ENCODE measurements at places on chromosomes 5 and 9.

GRCh38 chr5:59158165-59158564 lies 575.3 kb downstream of the RAB3C start:
- DNase-seq: no peak

DNA sequence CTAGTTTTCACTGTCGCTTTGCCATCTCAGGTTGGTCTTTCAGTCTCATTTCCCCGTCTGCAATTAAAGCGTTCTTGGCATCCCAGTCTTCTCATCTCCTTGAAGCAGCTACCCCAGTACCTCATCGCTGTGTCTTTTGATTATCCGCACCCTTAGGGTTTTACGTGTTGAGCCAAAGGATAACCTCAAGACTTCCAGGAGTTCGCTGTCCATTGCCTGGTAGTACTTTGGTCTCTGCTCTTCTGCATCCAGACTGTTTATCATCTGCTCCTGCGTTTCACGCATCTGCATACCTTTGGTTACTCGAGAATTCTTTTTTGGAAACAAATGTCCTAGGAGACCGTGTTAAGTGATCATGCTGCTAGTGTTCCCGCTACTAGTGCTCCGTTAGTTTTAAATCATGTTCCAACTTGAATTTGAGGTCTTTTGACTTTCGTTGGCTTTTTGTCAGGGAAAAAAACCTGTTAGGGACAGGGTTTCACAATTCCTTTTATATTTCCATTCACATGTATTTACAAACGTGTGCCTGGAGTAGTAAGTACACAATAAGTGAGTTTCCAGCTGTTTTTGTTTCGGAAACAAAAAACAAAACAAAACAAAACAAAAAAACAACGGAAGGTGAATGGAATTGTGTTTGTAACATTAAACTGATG lies 888 bp downstream of the RABGAP1 start:
- DNase-seq: no peak

DNA sequence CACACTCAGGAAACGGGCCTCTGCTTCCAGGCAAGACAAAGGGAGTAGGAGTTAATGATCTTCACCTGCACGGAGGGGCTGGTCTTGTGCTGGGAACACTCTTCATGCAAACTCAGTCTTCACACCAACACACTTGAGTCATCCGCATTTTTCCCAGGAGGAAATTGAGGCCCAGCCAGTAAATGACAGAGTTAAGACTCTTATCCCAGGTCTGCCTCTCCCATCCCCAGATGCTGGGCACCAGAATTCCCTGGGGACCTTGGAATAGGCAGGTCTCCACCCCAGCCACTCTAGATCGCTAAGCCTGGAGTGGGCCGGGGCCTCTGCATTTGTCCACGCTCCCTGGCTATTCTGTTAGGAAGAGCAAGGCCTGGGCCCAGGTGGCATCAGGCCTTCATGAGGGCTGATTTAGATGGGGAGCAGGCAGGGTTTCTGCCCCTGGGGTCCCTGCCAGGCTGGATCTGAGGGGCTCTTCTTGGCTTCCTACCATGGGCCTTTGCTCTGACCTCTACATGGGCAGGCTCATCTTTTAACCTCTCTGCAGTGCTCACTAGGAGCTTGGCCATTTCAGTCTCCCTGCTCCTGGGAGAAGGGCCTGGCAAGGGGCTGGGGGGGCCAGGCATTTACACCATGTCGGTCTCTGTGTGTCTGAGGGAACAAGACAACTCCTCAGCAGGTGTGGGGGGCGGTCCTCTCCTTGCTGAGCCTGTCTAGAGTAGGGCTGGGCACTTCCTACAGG lies 77.3 kb downstream of the AMBP start:
- DNase-seq: no peak

- peak; percentile 52 for DNase-seq
Observed at GRCh38 chr5:127757576-127757975, 54.4 kb downstream of the CCDC192 start.

DNA sequence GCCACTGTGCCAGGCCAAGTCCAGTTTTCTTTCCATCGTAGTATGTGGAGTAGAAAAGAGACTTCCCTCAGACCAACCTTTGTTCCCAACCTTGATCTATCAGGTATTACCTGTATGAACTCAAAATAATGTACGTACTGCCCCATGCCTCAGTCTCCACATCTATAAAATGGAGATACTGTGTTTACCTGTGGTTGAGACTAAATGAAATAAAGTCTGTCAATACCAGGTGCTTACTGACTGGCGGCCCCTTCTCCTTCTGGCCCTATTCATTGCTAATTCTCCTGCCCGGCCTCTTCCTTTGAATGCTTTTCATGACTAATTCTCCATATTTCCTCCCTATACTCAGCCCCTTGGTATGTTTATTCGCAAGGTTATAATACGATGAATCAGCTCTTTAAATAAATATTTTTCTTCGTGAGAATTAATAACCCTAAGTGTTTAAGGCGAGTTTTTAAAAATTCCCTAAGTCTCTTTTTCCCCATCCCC lies 89.6 kb upstream of the BASP1 start:
- DNase-seq: no peak

Measured in LoVo (cell line).